ENCODE measurements at places on chromosomes 7 and 10.

GRCh38 chr10:28434063-28434462 lies 98.9 kb upstream of the WAC start:
- no peak for DNase-seq

DNA sequence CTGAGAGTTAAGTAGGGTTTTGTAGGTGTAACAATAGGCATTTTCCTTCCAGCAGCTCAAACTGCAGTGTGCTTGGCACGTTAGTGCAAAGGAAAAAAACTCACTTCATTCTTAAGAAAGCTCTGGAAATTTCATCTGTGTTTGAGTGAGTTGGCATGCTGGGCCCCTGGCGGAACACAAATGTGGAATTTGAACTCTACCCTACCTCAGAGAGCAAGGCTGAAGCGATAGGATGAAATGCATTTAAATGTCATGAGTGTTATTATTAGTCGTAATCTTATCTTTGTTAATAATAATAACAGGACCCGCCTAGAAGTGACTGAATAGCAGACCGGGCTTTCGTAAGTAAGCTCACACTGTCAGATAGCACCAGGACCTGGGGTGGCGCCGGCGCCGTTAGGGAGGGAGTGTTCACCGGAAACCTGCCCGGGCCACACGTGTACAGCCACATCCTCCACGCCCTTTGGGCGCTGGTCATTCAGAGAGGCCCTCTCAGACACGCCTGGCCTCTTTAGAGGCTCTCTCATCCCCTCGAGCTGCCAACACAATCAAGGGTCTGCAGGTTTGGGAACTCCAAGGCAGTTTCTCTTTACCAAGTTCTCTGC lies 63.5 kb downstream of the GRK5 start:
- DNase-seq, result peak; percentile 82

DNA sequence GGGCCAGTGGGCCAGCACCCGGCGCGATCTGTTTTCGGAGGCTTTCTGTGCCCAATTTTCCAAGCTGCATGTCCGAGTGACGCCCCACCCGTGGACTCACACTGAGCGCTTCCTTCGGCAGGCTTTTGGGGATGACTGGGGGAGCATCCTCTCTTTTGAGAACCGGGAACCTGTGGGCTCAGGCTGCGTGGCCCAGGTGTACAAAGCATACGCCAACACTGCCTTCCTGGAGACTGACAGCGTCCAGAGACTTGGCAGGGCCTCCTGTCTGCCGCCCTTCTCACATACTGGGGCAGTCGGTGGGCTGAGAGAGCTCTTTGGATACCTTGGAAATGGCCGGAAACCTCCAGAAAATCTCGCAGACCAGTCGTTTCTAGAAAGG lies 1.0 kb downstream of the ADCK2 start:
- DNase-seq, result no peak

DNA sequence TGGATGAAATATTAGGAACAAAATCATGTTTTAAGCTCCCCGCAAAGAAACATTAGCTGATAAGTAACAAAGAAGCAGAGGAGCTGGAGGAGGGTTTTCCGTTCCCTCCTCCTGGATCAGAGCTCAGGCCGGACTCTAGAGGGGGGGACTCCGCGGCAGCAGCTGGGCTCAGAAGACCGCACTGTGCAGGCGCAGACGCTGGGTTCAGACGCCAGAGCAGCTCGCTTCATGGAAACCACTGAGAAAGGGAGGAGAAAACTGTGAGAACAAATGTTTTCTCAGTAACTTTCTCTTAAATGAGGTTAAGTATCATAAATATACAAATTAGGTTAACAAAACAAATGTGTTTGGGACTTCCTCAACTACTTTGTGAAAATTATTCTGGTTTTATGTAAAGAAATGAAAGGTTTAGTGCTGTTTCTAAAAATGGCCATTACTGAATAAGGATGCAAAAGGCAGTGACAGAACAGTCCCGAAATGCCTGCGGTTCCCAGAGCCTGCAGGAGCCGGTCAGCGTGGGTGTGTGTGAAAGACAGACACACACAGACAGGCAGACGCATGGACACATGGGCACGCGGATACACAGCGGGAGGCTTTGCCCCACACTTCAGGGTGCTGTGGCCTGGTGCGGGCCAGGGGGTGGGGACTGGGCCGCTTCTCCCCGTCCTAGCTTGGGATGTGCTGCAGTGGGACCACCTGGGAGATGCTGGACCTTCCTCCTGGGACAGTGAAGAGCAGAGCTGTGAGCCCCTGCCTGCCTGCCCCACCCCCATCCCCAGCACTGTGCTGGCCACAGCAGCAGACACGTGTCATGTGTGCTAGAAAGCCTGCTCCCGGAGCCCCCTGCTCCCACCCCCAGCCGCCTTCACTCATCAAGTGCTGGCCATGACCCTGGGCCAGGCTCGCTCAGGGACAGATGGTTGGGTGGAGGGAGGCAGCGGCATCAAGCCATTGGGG lies 20.3 kb upstream of the ADGRA1 start:
- DNase-seq, result no peak

DNA sequence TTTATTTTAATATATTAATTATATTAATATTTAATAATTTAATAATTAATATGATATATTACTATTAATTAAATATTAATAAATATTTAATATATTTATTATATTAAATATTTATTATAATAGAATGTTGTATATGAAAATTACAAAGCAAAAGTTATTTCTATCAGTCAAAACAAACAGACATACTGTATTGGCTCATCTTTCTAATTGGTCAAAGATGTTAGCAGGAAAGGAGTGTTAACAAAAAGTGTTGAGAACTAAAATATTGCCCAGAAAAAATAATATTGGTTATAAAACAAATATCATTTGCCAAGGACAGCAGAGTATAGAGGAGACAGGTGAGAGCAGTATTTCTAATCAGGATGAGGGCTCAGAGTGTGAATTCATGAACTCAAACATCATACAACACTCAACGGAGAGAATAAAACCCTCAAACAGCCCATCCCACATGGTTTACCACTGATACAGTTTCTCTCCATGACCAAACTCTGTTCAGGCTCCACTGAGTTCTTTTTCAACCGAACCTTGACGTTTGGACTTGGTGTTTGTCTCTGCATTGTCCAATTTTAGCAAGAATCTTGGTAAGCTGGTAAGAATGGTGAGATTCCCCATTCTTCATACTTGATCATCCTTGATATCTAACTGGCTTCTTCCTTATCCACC lies 58.0 kb downstream of the TSPAN12 start:
- no peak for DNase-seq

DNA sequence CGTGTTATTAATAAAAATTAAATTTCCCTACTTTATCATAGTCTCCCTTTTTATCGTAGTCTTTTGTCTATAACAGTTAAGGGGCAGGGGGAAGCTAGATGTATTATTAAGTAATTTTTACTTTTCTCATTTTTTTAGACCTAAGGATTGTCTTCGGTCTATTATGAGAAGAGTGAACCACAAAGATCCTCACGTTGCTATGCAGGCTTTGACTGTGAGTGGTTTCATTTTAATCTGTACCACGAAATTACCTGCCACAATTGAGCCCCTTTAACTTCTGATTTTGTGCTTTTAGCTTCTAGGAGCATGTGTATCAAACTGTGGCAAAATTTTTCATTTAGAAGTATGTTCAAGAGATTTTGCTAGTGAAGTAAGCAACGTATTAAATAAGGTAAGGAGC lies 40.6 kb downstream of the STAM start:
- no peak for DNase-seq

DNA sequence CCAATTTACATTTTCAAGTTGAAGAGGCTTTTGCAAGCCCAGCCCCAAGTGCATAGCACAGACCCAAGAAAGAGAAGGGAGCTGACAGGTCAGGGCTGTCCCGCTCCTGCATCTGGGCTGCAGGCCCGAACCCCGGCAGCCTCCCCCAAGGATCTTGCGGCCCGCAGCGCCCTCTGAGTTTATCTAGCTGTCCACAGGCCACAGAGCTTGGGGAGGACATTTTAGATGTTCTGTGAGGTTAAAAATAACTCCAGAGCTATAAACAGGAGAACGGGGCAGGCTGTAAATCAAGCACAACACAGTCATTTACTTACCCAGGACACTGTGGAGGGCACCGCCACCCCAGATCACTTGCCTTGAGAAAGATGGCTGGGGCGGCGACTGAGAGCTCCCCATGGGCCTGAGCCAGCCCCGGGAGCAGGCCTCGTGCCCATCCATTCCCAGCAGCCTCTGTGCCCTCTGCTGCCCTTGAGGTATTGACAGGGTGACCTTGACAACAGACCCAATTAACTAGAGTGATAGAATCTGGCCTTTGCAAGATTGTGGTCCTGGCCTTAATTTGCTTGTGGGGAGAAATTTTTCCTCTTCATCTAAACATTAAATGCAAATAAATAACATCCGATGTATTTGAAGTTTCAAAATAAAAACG lies 563.0 kb downstream of the TCERG1L start:
- DNase-seq, result no peak

GRCh38 chr10:65231148-65231547 lies 1694.7 kb upstream of the LRRTM3 start:
- DNase-seq, result no peak

- no peak for DNase-seq
Observed at GRCh38 chr10:16901106-16901505, 83.9 kb upstream of the RSU1 start.

- no peak for DNase-seq
Observed at GRCh38 chr10:12406764-12407400, 57.5 kb downstream of the CAMK1D start.

DNA sequence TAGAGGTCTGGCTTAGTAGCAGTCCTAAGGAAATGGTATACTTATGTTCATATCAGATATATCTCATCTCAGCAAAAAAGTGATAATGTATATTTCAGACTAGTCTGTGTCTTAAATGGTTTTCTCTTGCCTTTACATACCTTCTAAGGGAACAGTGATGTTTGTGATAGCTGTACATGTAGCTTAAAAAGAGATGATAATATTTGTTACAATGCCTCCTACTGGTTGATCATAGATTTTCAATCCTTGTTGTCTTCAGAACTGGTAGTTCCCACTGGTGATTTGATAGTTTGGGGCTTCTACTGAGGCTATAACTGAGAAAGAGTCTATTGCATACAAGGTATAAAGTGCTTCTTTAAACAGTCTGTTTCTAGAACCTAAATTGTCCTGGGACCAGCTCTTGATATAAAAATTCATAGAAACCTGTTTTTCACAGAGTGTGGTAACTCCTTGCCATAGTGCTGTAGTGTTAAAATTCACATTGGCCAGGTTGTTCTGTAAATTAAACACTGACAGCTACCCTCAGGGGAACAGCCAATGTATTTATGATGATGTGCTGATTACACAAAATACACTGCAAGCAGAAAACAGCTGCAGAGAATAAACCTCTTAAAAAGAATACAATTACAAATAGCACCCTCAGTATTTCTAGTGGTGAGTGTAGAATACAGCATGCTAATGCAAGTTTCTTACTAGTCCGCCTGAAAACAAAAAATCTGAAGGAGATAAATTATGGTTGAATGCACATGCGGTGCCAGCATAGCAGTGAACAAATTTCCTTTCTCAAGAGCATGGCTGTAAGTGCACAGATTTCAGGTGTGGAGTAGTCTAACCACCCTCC lies 90.3 kb downstream of the BTRC start:
- DNase-seq, result no peak

- no peak for DNase-seq
Observed at GRCh38 chr7:127336458-127336857, 56.0 kb downstream of the ZNF800 start.

GRCh38 chr10:32156031-32156495 lies 99.8 kb upstream of the KIF5B start:
- DNase-seq, result no peak

- DNase-seq, result peak; percentile 59
Observed at GRCh38 chr10:36281831-36282331, 639.8 kb upstream of the FZD8 start.

- no peak for DNase-seq
Observed at GRCh38 chr7:38781991-38782390, 127.0 kb downstream of the VPS41 start.

DNA sequence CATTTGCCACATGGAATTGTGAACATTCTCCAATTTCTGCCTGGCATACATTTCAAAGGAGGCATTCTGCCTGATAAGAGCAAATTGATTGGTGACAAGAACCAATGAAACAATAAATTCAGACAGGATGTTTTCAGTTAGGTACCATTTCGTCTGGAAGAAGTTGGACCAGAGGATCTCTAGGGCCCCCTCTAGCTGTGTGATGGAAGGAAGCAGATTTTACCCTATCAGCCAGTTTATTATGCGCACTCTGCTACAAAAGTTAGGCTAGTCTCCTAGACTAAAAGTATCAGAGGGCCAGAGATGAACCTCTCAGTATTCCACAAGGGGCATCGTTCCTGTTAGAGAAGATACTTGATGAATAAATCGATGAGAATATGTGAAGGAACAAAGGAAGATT lies 118.0 kb downstream of the BUB3 start:
- DNase-seq, result no peak

All from SJSA1 (cell line).